Tibial nerve (tissue), 4 donors: ENCODE measurements at places on chromosomes 16 and 17.

GRCh38 chr16:6777624-6778023 is 555.0 kb upstream of the RBFOX1 start:
- no peak for DNase-seq

GRCh38 chr17:53004902-53005301 is 817.8 kb upstream of the KIF2B start:
- no peak for DNase-seq

DNA sequence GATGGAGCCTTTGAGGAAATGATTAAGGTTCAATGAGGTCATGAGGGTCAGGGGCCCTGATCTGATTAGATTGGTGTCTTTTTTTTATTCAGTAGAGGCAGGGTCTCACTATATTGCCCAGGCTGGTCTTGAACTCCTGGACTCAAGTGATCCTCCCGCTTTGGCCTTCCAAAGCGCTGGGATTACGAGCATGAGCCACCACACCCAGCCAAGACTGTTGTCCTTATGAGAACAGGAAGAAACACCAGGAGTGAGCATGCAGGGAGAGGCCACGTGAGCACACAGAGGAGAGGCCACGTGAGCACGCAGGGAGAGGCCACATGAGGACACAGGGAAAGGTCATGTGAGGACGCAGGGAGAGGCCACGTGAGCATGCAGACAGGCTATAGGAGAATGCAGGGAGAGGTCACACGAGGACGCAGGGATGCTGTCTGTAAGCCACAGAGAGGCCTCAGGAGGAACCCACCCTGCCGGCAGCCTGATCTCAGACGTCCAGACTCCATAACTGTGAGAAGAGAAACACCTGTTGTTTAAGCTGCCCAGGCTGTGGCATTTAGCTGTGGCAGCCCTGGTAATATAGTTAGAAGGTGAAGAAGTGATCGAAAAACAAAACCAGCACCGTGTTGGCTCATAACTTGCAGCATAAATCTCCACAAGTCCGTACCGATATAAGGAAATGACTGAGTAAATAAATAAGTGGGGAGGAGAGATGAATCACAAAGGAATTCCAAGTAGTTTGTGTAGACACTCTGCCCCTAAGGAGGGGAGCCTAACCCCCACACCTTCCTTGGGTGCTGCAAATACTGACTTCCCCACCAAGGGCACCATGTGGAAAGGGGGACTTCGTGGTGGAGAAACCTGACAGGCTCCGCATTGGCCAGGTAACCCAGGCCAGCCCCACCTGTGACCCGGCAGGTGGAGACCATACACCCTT is 14.6 kb upstream of the CSNK1D start:
- no peak for DNase-seq

- no peak for DNase-seq
Observed at GRCh38 chr17:34603974-34604373, 24.6 kb downstream of the TMEM132E start.

DNA sequence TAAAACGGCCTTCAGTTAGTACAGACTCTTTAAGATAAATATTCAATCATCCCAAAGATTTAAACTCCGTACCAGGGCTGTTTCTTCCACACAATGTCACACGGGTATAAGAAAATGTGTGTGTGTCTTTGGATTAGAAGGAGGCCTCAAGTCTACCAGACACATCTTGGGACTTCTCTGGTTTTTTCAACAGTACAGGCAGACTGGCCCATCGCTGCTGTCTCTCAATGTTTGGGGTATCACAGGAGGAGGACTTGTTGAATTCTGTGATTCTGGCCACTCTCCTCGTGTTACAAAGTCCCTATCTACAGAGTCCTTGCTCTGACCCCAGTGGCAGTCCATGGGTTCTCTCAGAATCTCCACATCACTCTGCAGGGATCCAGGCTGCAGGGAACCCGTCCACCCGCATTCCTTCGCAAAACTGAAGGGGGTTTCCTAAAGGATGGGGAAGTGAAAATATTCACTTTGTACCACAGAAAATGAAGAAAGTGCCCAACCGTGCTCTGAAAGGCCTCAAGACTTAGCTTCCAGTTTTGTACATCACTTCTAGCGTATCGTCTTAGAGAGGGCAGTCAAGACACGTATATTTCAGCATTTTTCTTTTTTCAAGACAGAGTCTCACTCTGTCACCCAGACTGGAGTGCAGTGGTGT is 373.2 kb downstream of the NPIPA8 start:
- DNase-seq, result no peak

- peak; percentile 73 for DNase-seq
Observed at GRCh38 chr16:50696575-50697420, 3.4 kb downstream of the NOD2 start.

DNA sequence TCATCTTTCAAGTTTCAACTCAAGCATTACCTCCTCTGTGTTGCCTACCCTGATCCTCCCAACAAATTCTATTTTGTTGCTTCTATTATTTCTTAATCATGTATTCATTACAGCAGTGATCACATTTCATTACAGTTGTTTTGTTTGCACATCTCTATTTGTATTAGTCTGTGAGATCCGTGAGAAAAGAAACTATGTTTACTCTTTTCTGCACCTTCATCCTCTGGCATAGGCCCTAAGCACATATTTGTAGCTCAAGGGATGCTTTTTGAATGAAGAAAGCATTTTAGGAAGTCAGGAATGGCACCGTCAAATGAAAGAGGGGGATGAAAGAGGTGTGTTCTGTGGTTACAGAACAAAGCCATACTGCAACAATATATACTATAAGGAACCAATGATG is 110.5 kb downstream of the SHISA6 start:
- DNase-seq, result no peak

DNA sequence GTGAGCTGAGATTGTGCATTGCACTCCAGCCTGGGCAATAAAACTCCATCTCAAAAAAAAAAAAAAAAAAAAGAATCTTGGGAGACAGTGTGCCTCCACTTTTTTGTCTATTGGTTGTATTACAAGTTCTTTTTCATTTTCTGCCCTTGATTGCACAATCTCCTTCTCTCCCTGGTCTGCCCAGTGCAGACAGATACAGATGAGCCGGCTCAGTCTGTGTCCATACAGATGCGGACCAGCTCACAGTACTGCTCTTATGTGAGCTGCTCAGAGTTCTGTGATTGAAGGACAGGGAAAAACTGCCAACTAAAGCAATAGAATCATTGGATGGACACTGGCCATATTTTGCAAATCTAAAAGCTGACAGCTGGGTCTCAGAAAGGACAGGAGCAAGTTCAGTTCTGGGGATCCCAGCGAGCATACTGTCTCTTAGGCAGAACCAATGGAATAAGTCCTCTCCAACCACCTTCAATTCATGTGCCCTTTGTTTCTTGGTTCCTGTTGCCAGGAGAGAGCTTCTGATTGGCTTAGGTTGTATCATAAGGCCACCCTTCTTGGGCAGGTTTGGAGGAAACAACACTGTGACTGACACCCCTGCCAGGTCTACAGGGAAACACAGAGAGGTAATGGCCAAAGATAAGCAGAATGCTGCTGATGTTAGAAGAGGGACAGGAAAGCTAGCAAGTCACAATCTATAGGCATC is 495.6 kb upstream of the HSBP1 start:
- no peak for DNase-seq

DNA sequence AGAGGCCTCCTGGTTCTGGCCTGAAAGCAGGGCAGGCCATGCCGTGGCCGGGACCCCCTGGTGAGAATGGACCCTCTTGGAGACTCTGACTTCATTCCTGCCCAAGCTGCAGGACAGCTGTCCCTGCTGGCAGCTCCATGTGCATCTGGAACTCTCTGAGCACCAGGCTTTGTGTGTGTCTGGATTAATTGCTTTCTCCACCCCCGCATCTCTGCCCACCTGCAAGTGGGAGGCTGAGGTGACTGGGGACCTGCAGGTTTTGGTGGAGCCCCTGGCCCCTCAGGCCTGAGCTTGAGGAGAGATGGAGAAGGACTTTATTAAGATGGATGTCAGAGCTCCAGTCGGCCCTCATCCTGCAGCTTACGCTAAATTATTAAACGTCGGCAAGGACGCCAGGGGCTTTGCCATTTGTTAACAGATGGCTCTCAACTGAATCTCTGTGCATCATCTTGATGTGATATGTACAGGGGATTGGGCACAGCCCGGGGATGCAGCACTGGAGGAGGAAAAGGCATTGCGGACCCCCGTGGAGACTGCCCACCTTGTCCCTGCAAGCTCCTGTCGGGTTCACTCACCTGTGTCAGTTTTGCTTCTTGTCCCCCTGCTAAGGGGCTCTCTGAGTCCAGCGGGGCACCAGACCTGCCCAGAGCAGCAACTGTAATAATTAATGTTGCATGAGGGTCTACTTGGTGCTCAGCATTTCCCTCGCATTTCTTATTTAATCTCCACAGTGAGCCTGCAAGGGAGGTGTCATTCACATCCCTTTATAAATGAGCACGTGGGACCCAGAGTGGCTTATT is 154.1 kb upstream of the RPL38 start:
- DNase-seq, result no peak

GRCh38 chr17:71655542-71655941 is 465.3 kb upstream of the SOX9 start:
- no peak for DNase-seq

GRCh38 chr16:85867189-85867588 is 31.8 kb upstream of the IRF8 start:
- DNase-seq, result no peak

DNA sequence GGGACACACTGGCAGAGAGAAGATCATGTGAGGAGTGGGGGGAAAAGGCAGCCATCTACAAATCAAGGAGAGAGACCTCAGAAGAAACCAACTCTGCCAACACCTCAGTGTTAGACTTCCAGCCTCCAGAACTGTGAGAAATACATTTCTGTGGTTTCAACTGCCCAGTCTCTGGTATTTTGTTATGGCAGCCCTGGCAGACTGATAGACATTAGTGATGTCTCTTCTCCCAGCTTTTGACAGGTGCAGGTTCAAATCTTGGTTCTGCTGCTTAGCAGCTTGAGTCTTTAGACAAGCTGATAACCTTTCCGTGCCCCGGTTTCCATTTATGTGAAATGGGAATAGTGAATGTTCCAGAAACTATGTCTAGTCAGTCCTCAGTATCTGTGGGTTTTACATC is 199.5 kb downstream of the SNX29 start:
- no peak for DNase-seq

DNA sequence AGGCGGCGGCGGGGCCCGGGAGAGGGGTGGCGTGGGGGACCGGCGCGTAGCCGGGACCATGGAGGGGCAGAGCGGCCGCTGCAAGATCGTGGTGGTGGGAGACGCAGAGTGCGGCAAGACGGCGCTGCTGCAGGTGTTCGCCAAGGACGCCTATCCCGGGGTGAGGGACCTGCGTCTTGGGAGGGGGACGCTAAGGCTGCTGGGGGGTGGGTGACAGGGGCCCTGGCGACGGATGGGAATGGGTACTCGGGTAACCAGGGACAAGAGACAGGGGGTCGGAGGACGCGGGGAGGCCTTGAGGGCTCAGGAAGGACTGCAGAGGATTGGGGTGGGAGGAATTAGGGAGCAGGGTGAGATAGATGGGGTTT is 243 bp downstream of the RND2 start:
- no peak for DNase-seq

- no peak for DNase-seq
Observed at GRCh38 chr17:77914385-77915254, 43.9 kb upstream of the TNRC6C start.

DNA sequence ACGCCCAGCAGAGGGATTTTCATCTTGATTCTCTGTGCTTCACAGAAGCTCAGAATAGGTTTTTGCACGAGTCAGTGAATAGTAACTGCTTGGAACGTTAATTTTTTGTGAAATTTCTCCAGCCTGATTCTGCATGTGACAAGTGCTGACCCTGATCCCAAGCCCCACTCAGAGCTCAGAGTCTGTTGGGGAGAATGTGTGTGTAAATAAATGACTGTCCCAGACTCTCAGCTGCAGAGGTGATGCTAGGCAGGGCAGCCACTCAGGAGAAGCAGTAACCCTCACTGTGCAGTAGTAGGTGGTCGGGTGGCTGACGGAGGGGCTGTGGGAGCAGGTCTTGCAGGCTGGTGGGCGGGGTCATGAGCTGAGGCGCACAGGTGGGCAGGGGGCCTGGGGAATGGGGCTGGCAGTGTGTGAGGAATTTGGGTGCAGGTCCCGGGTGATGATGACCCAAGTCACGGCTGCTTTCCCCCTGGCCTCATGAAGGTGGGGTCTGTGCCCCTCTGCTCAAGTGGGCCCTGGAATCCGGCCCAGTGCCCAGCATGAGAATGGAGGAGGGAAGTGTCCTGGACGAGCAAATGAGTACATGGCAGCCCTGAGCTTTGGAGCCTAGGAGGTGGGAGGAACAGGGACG is 16.3 kb upstream of the FOXK2 start:
- DNase-seq, result no peak

GRCh38 chr17:9512323-9513168 is 63.1 kb downstream of the STX8 start:
- DNase-seq, result no peak

GRCh38 chr17:80845069-80845862 is 146.4 kb upstream of the CHMP6 start:
- no peak for DNase-seq

- no peak for DNase-seq
Observed at GRCh38 chr16:4241928-4242283, at the start of gene SRL. Gene SRL (minus strand): TSS chr16:4242080. CDS start chr16:4242067, 13 bp downstream.

DNA sequence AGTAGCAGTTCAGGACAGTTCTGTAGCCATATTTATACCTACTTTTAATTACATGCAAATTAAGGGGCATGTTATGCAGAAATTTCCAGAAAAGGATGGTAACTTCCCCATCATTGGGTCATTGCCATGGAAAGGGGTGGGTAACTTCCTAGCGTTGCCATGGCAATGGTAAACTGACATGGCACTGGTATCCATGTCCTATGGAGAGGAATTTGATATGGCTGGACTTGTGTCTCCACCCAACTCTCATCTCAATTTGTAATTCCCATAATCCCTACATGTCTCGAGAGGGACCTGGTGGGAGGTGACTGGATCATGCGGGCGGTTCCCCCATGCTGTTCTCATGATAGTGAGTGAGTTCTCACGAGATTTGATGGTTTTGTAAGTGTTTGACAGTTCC is 35.6 kb upstream of the CACNG4 start:
- no peak for DNase-seq

DNA sequence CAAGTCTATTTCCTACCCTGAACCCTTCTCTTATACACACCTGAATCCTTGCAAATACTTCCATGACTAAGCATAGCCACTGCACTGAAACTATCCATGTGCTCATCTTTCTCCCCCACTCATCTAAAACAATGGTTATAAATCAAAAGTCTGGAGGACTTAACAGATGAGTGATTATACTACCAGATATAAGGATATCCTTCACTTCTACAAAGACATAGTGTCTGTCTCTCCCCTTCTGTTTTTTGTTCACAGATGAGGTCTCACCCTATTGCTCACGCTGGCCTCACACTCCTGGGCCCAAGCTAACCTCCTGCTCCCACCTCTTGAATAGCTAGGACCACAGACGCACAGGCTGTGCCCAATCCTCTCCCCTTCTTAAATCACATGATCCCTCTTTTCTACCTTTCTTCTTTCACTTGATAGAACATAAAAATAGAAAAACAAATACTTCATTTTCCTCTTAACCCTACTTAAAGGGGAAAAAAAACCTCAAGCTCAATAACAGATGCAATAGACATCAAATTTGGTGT is 19.2 kb downstream of the CEP112 start:
- no peak for DNase-seq

GRCh38 chr17:42050393-42051012 is at the start of gene C17orf113:
Gene C17orf113 (minus strand): TSS chr17:42050601. CDS start chr17:42043376, 7,225 bp downstream.
- no peak for DNase-seq

- no peak for DNase-seq
Observed at GRCh38 chr17:48045316-48046001, 2.7 kb upstream of the NFE2L1 start.
